Ecto neural progenitor cell (in vitro differentiated cells): ENCODE measurements at places on chromosomes 7 and 10.

DNA sequence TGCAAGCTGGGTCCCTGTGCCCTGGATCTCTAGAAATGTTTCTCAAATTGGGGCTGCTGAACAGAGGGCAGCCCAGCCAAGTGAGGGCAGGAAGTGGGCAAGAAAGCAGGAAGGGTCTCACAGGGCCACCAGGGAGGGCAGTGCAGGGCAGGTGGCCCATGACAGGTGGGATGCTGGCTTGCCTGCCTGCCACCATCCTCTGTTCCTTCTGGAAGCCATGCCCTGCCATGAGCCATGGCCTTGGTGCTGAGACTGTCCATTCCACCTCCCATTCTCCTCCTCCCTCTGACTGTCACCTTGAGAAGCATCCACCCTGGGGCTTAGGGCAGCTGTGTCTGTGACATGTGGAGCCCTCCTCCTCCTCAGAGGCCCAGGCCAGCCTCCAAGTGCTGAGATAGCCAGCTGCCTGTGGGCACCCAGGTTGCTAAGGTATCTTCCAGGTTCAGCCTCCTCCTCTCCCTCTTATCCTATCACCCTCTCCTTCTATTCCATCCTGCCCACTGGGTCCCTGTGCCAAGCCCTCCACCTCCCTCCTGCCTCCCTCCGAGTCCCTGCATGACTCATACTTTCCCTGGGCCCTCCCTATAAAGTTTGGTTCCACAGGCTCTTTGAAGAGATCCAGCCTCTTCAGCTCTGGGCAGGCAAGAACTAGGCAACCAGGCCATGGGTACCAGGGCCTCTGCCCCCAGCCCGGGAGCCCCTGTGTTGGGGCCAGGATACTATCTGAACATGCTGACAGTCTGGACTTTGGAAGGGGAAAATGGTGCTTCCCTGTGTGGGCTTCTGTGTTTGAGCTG, 1.3 kb downstream of the VSIR start:
- DNase-seq, result no peak

DNA sequence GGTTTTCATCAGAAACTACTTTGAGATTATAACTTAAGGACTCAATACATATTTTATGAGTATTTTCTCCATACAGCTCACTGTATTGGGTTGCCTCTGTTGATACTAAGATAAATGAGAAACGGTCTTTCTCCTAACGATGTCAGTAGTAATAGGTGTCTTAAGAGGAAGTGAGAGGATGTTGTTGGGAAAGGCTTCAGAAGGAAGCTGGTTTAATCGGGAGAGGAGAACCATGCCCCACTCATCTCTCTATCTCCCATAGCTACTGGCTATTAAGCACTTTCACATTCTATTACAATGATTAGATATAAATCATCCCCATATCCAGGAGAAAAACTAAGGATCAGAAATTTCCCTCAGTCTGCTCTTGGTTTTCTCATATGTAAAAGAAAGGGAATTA, 2.0 kb downstream of the CLEC5A start:
- no peak for DNase-seq

DNA sequence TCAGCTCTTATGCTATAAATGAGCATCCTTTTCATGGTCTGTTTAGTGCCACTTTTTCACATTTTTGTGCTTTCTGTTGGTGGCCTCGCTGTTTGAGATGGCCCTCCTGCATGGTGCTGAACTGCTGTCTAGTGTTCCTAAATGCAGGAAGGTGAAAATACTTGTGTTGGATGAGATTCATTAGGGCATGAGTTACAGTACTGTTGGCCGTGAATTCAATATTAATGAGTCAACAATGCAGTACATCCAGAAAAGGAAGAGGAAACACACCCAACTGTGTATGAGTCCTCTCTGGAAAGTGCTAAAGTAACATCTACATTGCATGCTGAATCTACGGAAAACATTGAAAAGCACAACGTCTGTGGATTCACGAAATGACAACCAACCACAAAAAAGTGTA, 124.0 kb downstream of the HERPUD2 start:
- DNase-seq, result no peak

DNA sequence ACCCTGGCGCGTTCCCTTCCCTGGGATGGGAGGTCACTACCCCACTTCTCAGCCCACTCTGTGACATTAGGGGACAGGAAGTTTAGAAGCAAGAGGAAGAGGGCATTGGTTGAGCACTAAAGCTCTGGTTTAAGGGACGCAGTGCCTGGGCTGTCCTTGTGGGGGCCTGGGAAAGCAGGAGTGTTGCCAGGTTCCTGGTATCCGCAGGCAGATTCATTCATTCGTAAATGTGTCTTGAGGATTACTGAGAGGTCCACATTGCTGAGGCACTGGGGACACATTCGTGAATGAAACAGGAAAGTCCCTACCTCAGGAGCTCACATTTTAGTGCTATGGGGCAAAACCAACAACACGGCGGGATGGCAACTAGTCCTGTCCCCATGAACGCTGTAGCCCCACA, 69.4 kb downstream of the COL13A1 start:
- DNase-seq, result no peak

GRCh38 chr10:126062131-126063032, 166.0 kb downstream of the FANK1 start:
- DNase-seq, result no peak

GRCh38 chr7:146956853-146957252, 840.3 kb downstream of the CNTNAP2 start:
- DNase-seq, result no peak

GRCh38 chr7:88546808-88547207, 212.7 kb upstream of the ZNF804B start:
- no peak for DNase-seq

GRCh38 chr10:32141018-32141807, 85.0 kb upstream of the KIF5B start:
- DNase-seq, result no peak

GRCh38 chr10:22454634-22455033, 109.3 kb downstream of the SPAG6 start:
- DNase-seq, result no peak

DNA sequence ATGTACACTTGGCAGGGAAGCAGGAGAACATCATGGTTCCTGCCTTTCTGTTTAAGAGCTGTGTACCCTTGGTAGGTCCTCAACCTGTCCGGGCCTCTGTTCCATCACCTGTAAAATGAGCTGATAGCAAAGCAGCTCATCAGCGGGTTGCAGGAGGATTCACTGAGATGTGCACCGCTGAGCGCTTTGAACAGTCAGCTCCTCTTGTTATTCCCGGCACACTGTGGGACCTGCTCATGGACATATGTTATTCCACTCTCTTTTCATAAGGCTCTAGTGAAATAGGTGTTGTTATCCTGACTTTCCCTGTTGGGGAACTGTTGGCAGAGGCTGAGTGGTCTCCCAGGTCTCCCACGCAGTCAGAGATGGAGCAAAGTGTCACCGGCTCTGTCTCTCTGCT, 497.5 kb upstream of the ZMIZ1 start:
- DNase-seq, result no peak
